ENCODE measurements at places on chromosomes 2 and 18.

- no peak for DNase-seq
Observed at GRCh38 chr2:18741895-18742732, 152.7 kb upstream of the NT5C1B start.

GRCh38 chr2:37026050-37026449 lies 58.1 kb downstream of the HEATR5B start:
- DNase-seq, result no peak

GRCh38 chr2:85330839-85331636 lies 3.2 kb upstream of the TGOLN2 start:
- no peak for DNase-seq

- DNase-seq, result no peak
Observed at GRCh38 chr2:98654699-98655495, 46.5 kb downstream of the UNC50 start.

DNA sequence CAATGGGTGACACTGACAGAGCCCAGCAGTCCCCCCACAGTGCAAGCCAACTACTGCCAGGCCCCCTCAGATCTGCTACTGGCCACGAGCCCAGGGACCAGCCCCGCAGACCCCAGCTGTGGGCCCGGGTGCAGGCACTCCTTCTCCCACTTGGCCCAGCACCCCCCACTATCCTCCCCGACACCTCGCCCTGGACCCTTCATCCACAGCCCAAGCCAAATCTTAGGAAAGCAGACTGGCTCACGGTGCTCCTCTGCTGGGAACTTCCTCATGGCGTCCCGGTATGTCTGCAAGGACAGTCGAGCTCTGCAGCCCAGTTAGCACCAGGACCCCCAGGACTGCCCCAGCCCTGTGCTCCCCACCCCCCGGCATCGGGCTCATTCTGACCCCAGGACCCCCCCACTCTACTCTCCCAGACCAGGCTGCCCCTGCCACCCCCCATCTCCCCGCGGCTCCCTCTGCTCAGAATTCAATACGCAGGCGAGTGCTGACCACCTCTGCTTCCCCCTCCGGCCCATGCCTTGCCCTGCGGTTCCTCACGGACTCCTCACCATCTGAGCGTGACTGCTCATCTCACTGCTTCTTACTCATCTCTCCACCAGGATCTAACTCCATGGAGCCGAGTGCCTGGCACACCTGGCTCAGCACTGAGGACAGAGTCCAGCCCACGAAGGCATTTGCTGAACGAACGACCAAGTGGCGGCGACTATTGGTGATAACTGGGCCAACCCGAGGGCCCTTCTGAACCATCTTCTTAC lies 85.7 kb downstream of the PXDN start:
- DNase-seq, result no peak

DNA sequence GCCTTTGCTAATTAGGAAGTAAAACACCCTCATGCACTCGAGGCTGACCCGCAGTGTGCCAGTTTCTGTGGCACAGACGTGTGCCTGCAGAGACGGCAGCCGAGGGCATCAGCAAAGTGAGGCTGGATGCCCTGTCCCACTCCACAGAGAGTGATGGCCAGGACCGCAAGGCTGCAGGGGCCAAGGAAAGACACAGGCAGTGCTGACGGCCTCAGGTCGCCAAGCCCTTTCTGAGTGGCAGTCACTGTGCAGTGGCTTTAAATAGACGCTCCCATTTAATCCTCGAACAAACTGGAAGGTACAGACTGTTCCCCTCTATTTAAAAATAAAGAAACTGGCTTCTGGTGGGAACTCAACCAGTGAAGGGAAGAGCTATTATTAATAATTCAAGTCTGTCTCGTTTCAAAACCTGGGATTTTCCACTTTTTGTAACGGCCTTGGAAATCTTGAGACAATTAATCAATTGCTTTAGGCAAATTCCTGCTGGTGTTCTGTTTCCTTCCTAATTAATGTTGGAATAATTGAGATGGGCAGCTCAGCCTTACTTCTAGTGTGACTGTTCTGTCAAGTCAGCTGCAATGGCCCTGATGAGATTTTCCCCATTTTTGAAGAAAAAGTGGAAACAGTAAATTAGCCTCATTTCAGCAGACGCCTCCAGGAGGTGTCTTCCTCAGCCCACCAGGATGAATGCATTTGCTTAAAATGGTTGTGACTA lies 644.6 kb upstream of the RAB6C start:
- DNase-seq, result no peak

DNA sequence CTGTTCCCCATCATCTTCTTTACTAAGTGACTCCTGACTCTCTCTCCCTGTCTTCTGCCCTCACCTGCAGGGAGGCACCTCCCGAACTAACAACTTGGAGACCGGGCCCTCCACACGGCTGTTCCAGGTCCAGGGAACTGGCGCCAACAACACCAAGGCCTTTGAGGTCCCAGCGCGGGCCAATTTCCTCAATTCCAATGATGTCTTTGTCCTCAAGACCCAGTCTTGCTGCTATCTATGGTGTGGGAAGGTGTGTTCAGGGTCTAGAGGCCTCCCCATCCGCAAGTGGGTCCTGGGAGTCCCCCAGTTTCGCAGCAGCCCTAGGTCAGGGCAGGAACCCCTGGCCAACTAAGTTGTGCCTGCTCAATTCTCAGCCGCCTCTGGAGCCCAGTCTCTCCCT lies 15.5 kb downstream of the VIL1 start:
- no peak for DNase-seq

DNA sequence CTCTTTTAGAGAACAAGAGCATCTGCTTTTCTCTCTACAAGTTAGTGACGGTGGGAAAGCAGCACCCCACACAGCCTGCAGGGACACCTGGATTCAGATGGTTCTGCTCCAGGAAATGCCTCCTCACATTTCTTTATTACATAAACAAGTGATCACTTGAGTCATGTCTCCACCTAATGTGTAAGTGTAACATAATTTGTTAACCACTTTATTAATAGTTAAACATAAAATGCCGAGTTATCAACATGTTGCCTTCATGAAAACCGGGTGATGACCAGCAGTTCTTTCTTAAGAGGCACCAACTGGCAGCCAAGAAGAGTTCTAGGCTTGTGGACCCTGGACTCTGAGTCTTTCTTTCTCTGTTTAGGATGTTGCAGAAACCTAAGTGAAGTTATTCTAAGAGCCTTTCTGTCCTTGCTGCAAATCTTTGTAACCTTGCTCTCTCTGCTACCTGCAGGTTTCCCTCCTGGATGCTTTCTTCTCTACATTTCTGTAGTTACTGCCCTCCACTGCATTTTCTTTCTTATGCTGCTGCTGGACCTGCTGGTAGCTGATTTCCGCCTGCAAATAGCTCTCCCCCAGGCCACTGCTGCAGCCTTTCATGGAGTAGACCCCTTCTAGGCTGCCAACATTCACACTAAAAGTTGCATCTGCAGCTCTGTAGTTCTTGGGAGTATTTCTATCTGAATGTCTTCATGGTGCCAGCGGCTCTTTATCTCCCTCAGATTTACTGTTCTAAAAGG lies 24.3 kb downstream of the UPP2 start:
- DNase-seq, result no peak

DNA sequence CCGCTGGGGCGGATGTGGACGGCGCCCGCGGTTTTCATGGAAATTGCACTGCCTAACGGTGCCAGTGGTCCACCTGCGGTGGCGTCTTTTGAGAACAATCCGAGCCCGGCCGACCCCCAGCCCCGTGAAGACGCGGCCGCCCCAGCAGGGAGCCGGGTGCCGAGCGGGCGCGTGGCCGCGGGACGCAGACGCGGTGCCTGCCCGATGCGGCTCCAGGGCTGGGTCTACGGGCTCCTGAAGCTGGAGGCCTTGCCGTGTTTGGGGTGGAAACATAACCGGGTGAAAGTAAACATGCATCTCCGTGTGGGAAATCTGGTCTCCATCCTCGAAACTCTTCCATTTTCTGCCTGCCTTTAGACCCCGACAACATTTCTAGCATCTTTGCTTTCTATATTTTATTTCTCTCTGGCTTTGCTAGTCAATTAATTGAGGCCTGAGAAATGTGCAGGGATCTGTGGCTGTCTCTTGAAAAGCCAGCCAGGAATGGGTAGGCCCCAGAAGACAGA lies 572 bp downstream of the INPP4A start:
- DNase-seq, result no peak

DNA sequence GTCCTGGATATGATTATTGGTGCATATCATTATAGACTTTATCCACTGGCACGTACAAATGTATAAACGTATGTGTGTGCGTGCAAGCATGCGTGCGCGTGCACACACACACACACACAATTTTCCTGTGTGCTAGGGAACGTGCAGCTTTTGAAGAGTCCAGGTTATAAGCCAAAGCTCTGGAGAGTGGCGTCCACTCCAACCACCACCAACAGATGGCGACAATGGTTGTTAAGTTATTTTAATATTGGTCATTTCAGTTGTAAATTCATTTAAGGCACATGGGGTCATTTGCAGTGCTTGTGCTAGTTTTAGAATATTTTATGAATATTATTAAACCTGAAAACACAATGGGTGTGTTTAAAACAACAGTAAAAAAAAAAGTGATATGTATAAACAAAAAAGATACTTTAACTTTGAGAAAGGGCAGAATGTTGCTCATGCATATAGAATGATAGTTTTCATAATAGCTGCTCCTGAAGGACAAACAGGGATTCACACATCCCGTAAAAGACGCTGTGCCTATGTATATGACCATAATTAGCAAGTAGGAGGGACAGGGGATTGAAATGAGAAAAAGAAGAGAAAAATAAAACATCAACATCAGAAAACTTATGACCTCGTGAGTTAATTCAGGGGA lies 124.2 kb upstream of the ITGB6 start:
- DNase-seq, result no peak

DNA sequence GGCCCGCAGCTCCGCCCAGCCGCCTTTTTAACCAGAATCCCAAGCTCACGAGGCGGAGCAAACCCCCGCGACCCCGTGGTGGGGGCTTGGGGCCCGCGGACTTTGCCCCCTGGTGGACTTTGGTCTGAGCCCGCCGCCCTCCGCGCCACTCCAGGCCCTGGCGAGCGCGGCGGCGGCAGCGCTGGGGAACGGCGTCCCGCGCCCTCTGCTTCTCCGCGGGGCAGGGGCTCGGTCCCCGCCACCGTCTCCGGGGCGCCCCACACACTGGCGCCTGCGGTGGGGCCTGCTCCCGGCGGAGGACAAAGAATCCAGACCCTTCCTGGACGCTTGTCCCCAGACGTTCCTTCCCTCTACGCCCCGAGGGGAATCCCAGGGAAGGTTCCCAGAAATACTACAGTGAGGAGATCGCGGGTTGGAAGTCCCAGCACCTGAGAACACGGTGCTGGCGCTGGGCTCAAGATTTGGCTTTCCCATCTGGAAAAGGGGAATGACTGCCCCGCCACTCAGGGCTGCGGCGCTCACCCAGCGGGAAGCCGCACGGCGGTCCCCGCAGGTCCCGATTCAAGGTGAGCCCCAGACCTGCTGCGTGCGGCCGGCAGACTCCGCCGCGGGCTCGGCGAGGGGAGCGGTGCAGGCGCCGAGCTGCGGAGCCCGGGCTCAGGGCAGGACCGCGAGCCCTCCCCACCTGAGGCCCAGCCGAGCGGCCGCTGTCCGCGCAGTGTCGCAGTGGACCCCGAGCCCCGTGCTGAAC lies at the start of gene HAAO:
TSS of gene HAAO (minus strand) at position 1 of the 751 bp plus-strand sequence. CDS start 47 bp downstream, outside the sequence.
- DNase-seq, result no peak

DNA sequence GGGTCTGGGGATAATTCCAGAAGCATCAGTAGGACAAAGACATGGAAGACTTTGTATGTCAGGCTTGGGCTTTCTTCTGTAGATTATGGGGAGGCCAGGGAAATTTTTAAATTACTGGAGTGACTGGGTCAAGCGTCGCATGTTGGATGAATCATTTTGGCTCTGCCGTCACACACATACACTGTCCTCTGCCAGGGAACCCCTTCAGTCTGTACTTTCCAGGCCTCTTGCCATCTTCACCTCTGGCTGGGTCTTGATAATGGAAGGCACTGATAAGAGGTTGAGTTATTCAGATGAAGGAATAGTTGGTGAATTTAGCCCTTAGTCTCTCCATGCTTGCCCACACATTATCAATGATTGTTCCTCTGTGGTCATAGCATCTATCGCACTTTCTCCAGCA lies 895.1 kb upstream of the CELF4 start:
- DNase-seq, result no peak

- no peak for DNase-seq
Observed at GRCh38 chr2:74739129-74739528, 85.1 kb downstream of the SEMA4F start.

DNA sequence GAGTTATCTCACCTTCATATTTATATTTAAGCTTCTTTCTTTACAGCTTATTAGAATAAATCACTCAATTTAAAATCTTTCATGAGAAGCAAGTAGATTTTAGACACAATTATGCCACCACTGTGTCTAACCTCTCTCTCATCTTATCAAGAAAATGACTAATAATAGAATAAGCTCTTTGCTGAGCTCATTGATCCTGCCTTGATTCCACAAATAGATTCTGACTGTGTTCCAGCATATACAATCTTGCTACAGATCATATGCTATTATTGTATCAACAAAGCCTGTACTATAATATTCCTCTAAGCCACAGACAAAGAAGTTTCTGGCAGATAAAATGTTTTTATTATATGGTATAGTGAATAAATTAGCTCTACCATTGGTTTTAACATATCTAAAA lies 168.7 kb upstream of the GULP1 start:
- DNase-seq, result no peak

DNA sequence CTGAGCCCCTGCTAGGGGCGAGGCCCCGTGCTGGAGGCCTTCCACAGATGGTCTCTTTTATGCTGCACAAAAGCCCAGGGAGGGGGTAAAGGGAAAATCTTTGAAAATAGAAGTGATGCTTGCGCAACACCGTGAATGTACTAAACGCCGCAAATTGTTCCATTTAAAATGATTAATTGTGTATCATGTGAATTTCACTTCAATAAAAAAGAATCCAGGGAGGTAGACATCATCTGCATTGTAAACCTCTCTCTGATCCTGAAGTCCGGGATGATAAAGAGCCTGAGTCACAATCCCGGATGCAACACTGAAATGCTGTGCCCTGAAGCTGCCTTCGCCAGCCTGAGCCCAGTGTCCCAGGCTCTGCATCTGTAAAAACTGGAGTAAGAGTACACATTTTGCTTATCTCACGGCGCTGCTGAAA lies 107.7 kb upstream of the PPP1CB start:
- DNase-seq, result no peak

GRCh38 chr18:44788334-44788733 lies 107.6 kb downstream of the SETBP1 start:
- no peak for DNase-seq

DNA sequence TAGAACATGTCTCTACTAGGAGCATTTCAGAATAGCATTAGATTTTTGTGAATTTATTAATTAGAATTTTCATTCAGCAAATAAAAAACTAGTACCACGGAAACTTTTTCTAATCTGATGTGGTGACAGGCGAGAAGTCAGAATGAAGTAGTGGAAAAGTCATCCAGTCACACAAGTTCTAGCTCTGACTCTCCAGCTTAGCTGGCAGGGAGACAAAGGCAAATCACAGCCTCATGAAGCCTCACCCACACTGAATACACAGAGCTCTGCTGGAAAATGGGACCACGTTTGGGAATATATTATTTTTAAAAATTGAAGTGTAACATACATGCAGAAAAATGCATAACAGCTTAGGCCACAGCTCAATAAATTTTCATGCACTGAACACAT lies 86.1 kb downstream of the L3MBTL4 start:
- DNase-seq, result no peak

- no peak for DNase-seq
Observed at GRCh38 chr2:224110811-224111210, 71.7 kb upstream of the SERPINE2 start.

Measured in substantia nigra (tissue), 51 donors.